Fibroblast of skin of left biceps (primary cell): ENCODE measurements at places on chromosomes 5 and 9.

DNA sequence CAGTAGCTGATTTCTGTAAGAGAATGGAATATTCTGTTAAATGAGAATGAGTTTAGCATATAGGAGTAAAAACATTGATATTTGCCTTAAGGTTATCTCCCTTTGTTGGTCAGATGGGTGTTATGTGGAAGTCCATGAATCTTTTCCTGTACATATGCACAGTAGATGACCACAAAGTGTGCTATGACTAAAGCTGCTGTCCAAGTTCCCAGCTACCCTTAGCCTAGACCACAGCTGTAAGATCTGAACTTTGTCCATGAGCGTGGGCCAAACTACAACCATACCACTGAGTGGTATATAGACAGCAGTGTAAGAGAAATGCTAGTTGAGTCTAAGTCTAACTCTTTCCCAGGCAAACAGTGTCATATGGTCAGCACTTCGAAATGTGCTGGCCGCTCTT is 48.8 kb downstream of the CD180 start:
- DNase-seq = no peak

- no peak for DNase-seq
Measured at GRCh38 chr5:145203193-145203592, 631.9 kb downstream of the PRELID2 start.

DNA sequence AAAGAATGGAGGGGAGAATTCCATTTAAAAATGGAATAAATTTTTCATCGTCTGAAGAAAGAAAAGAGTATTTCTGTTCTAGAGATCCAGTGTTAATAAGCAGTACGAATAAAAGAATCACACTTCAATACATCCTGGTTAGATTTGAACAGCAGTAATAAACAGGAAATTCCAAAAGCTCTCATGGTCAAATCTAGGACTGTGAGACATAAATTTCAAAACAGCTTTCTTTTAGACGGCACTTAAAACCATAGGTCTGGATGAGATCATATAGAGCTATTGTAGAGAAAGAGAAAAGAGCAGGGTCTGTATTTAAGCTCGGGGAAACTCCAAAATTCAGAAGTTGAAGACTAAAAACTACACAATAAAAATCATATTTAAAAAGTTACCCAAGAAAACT is 1006.9 kb upstream of the CTNND2 start:
- no peak for DNase-seq

DNA sequence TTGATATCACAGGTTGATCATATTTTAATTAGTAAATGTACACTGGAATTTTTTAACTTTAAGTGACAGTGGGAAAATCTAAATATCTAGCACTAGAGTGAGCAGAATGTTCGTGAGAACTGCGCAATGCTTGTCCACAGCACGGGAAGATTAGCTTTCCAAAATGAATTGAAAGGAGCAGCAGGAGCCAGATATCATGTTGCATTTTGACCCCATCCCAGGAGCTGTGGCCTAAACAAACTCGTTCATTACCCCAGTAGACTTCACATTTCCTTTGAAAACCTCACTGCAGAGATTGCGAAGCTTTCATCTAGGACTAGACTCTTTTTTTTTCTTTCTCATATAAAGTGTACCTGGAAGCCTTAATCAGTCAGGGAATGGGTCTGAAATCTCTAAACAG is 525.8 kb downstream of the CTNND2 start:
- DNase-seq = no peak

DNA sequence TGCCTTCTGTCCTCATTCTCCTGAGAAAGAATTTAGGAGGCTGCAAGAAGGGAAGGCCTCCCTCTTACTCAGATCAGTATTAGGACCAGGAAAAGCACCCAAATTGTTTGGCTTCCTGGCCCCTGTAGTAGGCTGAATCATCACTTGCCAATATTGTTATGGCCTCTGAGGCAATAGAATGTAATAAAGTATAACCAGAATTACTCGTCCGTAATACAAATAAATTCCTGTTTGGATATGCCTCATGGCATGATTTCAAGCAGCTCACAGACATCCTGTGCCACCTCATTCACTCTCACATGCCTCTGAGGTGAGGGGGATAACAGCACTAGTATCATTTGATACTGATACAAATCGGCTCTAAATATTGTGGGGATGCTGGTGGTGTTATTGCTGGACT is 427.3 kb downstream of the ISL1 start:
- no peak for DNase-seq

DNA sequence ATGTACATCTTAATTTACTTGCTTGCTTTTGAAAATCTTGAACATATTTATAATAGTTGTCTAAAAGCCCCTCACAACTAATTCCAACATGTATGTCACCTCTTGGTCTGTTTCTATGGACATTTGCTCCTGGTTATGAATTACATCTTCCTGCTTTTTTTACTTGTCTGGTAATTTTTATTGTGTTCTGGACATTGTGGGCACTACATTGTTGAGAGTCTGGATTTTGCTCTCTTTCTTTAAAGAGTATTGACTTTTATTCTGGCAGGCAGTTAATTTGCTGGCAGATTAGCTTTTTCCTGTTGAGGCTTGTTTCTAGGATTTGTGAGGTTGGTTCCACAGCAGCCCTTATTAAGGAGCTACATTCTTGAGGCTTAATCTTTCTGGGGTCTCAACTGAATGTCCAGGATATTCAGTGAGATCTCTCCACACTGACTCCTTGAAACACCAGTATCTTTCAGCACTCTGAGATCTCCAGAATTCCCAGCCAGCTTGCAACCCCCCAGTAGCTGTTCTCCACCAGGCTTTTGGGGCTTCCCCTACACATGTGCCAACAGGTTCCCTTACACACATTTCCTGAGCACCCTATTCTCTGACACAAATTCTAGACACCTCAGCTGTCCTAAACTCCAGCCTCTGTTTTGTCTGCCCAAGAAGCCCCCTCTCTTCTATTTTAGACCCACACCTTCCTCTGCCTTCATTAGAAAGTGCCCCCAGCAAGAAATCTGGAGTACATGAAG is 27.4 kb downstream of the KIAA1191 start:
- no peak for DNase-seq

- no peak for DNase-seq
Measured at GRCh38 chr5:163696579-163696887, 191.1 kb downstream of the MAT2B start.

- peak; percentile 53 for DNase-seq
Measured at GRCh38 chr5:159133041-159133741, 33.5 kb upstream of the EBF1 start.

DNA sequence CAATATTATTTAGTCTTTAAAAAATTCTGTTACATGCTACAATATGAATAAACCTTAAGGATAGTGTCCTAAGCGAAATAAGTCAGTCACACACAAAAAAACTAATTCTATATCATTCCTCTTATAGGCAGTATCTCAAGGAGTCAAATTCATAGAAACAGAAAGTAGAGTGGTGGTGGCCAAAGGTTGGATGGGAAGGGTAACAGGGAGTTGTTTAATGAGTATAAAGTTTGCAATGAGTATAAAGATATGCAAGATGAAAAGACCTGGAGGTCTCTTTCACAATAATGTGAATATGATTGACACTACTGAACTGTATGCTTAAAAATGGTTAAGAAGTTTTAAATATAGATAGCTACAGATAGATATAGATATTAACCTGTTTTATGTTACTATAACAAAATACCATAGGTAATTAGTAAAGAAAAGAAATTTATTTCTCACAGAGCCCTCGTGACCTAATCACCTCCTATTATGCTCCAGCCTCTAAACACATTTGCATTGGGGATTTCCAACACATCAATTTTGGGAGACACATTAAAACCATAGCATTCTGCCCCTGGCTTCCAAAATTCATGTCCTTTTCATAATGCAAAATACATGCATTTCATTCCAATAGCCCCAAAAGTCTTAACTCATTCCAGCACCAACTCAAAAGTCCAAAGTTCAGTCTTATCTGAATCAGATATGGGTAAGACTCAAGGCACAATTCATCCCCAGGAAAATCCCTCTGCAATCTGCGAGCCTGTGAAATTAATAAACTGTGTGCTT is 93.6 kb downstream of the ATPSCKMT start:
- no peak for DNase-seq

GRCh38 chr9:137188490-137189296 is at the start of the genes ANAPC2 and SSNA1:
Gene ANAPC2, minus strand, starts transcription at chr9:137188560. Its CDS starts 28 bp downstream, at chr9:137188532.
Gene SSNA1, plus strand, starts transcription at chr9:137188676. Its CDS starts 51 bp downstream, at chr9:137188727.
- peak; percentile 74 for DNase-seq

GRCh38 chr9:81625969-81626368 is 63.4 kb downstream of the TLE1 start:
- no peak for DNase-seq

- DNase-seq = no peak
Measured at GRCh38 chr9:10806868-10807267, 194.1 kb upstream of the PTPRD start.

GRCh38 chr5:57825031-57825686 is 342.5 kb upstream of the ACTBL2 start:
- no peak for DNase-seq

DNA sequence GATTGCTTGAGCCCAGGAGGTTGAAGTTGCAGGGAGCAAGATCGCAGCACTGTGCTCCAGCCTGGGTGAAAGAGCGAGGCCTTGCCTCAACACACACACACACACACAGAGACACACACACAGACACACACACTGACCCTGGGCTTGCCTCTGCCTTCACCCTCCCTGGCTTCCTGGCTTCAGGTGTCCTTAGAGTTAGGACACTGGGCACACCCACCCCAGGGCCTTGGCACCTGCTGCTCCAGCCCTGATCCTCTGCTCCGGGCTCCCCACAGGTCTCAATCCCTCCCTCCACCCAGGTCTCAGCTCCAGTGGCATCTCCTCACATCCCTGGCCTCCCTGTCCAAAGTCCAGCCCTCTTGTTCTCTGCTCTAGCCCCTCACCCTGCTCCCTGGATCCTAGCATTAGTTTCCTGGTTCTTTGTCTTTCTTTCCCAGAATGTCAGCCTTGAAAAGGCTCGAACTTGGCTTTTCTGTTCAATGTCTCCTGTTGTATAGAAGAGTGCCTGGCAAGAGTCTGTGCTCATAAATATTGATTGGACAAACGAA is 212.9 kb downstream of the C9orf50 start:
- DNase-seq = no peak

DNA sequence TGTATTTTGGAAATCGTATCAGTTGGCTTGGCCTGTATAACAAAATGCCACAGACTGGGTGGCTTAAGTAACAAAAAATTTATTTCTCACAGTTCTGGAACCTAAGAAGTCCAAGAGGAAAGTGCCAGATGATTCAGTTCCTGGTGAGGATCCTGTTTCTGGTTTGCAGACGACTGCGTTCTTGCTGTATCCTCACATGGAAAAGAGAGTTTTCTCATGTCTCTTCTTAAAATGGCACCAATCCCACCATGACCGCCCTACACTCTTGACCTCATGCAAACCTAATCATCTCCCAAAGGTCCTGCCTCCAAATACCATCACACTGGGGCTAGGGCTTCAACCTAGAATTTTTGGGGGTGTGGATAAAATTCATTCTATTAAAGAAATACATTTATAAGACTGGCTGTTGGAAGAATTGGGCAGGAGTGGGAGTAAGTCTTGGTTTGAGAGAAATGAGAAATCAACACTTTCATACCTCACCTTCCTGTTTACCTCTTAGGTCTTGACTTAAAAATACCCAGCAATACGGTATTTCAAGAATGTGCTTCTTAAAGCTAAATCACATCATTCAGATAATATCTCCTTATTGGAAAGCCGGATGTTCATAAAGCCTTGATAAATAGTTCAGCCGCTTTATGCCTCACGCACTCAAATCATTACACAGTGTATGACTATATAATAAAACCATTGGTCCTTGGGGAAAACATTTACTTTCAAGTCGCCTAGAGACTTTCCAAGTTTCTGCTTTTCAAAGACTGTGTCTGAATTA is 28.7 kb downstream of the PTTG1 start:
- no peak for DNase-seq

DNA sequence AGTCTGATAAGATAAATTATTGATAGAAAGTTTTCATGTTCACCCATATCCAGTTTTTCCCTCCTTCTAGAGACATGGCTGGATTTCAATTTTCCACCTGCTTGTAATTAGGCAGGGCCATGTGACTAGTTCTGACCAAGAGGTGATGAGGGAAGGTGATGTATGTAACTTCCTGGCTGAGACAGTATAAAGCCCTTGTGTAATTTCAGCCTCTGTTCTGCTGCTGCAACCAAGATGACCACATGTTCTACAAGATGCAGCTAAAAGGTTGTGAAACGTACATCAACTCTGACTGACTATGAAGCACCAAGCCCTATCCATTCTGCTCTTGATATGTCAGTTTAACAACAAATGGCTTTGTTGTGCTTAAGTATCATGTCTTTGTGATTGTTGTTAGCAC is 376.5 kb upstream of the DAB2 start:
- no peak for DNase-seq

GRCh38 chr5:54103871-54104270 is 206.5 kb downstream of the ARL15 start:
- DNase-seq = no peak

DNA sequence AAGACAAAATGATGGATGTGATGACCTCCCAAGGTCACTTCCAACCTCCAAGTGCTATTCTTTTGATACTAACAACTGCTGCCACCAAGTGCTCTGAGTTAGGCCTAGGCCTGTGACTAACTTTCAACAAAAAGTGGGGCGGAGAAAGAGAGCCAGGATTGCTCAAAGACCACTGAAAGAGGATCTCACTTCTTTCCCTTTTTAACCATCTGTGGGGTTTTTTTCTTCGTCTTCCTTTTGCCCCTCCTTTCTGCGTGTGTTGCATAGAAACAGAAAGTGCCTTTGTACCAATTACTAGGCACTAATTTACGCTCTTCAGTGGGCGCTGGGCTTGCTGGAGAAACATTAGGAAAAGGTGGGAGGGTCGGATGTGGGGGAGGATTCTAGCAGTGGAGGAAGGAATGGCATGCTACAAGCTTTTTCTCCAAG is 8.0 kb downstream of the KLF9 start:
- DNase-seq = no peak

DNA sequence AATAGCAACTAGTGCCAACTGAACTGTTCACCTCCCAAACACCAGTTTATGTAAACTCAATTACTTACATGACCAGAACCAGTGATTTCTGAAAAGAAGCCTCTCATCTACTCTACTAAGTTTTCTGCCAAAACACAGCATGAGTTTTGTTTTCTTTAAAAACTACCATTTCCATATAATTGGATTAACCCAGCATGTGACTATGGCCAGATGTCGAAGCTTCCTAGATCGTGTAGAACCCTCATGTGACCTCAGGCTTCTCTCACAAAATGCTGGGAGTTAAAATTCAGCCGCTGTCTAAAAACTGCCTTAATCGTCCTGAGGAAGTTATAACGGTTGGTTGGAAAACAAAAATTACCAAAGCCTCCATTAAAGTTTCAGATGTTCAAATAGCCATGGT is 303.5 kb downstream of the IRX1 start:
- no peak for DNase-seq

GRCh38 chr5:173629628-173630027 is 13.2 kb upstream of the BOD1 start:
- DNase-seq = no peak

GRCh38 chr5:112551419-112552032 is 132.4 kb upstream of the EPB41L4A start:
- peak; percentile 20 for DNase-seq

- DNase-seq = peak; percentile 91
Measured at GRCh38 chr9:86614871-86615849, 260.9 kb upstream of the TUT7 start.

DNA sequence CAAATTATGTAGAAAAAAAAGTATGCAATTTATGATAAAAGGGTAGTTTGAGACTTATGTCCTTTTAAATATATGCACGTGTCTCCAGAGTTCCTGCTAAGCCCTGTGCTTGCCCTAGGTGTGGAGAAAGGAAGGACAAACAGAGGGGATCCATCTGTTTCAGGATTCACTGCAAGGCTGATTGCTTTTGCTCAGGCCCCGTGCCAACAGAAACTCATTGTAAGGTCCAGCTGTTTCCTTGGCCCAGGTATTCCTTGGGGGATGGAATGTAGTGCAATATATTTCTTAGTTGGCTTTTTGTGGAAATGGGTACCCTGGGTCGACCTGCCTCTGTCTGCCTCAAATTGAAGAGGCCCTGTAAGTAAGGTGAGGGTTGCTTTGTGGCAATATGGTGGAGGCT is 268.6 kb upstream of the CLINT1 start:
- no peak for DNase-seq
